A549 treated with CORT108297 at 1 μM for 4 hours (cell line): ENCODE measurements at places on chromosomes 2 and 18. TPM values are rescaled to one million over a fixed set of nuclear protein-coding genes. Genes with fewer than 3 reads are reported as not detected.

Gene PLB1
- 1.1 to 2.0 TPM (median 1.8 TPM) in 5 replicates for total RNA-seq

Gene ADAM23
- total RNA-seq: 8.5 to 9.9 TPM (median 9.6 TPM) in 5 replicates

Gene EML6
- 1.0 to 2.1 TPM (median 1.6 TPM) in 5 replicates for total RNA-seq

Gene MROH2A
- 0.09 to 0.20 TPM (median 0.15 TPM) in 4 of 5 replicates, not detected in the other for total RNA-seq

Gene ELOA2
- not detected in 5 replicates for total RNA-seq

Gene NTSR2
- total RNA-seq: 0.07 to 0.13 TPM in 2 of 5 replicates, not detected in the others

Gene EIPR1
- total RNA-seq: 41.5 to 42.0 TPM (median 41.6 TPM) in 5 replicates

Gene G6PC2
- not detected in 5 replicates for total RNA-seq

Gene ZNF519
- 1.3 to 2.2 TPM (median 1.7 TPM) in 5 replicates for total RNA-seq

Gene EPHA4
- total RNA-seq: 0.49 to 1.1 TPM (median 0.72 TPM) in 5 replicates

Gene ZFAND2B
- total RNA-seq: 16.4 to 23.8 TPM (median 22.1 TPM) in 5 replicates

Gene AKAIN1
- total RNA-seq: not detected in 5 replicates

Gene UGT1A7
- total RNA-seq: 3.9 to 6.3 TPM (median 4.3 TPM) in 5 replicates

Gene DAPL1
- not detected in 5 replicates for total RNA-seq

Gene CRACDL
- total RNA-seq: 0.97 to 2.0 TPM (median 1.4 TPM) in 5 replicates

Gene KCNIP3
- total RNA-seq: 1.1 to 2.4 TPM (median 1.6 TPM) in 5 replicates

Gene BCL11A
- 0.04 to 0.20 TPM (median 0.10 TPM) in 4 of 5 replicates, not detected in the other for total RNA-seq

Gene FLACC1
- 0.09 to 0.31 TPM (median 0.18 TPM) in 4 of 5 replicates, not detected in the other for total RNA-seq

Gene RSAD2
- 0.17 to 0.89 TPM (median 0.25 TPM) in 5 replicates for total RNA-seq

Gene KCNK3
- 0.53 to 1.2 TPM (median 1.0 TPM) in 5 replicates for total RNA-seq

Gene CFC1
- total RNA-seq: not detected in 5 replicates

Gene SERPINB12
- not detected in 5 replicates for total RNA-seq

Gene TMEM17
- 5.3 to 6.0 TPM (median 5.5 TPM) in 5 replicates for total RNA-seq

Gene GAL3ST2
- 0.13 to 0.35 TPM (median 0.32 TPM) in 5 replicates for total RNA-seq

Gene TCF7L1
- 6.7 to 9.5 TPM (median 9.2 TPM) in 5 replicates for total RNA-seq

Gene ZNF396
- total RNA-seq: 0.52 to 0.90 TPM (median 0.72 TPM) in 5 replicates

Gene GCKR
- 0.13 to 0.58 TPM (median 0.30 TPM) in 5 replicates for total RNA-seq

Gene INPP1
- 24.1 to 28.9 TPM (median 26.0 TPM) in 5 replicates for total RNA-seq

Gene APCDD1
- 0.14 to 0.21 TPM in 2 of 5 replicates, not detected in the others for total RNA-seq

Gene SCYGR7
- not detected in 5 replicates for total RNA-seq

Gene LRRTM4
- total RNA-seq: not detected in 5 replicates

Gene FIGLA
- not detected in 5 replicates for total RNA-seq

Gene LOXL3
- total RNA-seq: 0.22 to 0.37 TPM (median 0.33 TPM) in 5 replicates

Gene CRYGC
- total RNA-seq: not detected in 5 replicates

Gene SIX2
- total RNA-seq: 0.10 to 0.36 TPM (median 0.27 TPM) in 5 replicates

Gene HAUS1
- 32.0 to 47.5 TPM (median 34.2 TPM) in 5 replicates for total RNA-seq

Gene EMILIN1
- 0.37 to 0.50 TPM (median 0.47 TPM) in 5 replicates for total RNA-seq

Gene GALNT14
- 44.4 to 51.6 TPM (median 48.4 TPM) in 5 replicates for total RNA-seq

Gene CCDC68
- total RNA-seq: 2.6 to 4.4 TPM (median 3.8 TPM) in 5 replicates

Gene FSHR
- total RNA-seq: not detected in 5 replicates

Gene CCDC150
- 3.8 to 5.1 TPM (median 4.8 TPM) in 5 replicates for total RNA-seq

Gene POTEI
- 0.01 TPM in 2 of 5 replicates, not detected in the others for total RNA-seq

Gene PLCD4
- 0.33 to 0.59 TPM (median 0.40 TPM) in 5 replicates for total RNA-seq

Gene CKAP2L
- total RNA-seq: 12.6 to 18.8 TPM (median 13.7 TPM) in 5 replicates

Gene COBLL1
- 2.9 to 4.5 TPM (median 3.9 TPM) in 5 replicates for total RNA-seq

Gene ABHD1
- 1.2 to 1.8 TPM (median 1.3 TPM) in 5 replicates for total RNA-seq

Gene PRKAG3
- not detected in 5 replicates for total RNA-seq
